ENCODE measurements at places on chromosomes 4 and X.

GRCh38 chrX:57977992-57978391 lies 67.7 kb upstream of the ZXDA start:
- DNase-seq = no peak

DNA sequence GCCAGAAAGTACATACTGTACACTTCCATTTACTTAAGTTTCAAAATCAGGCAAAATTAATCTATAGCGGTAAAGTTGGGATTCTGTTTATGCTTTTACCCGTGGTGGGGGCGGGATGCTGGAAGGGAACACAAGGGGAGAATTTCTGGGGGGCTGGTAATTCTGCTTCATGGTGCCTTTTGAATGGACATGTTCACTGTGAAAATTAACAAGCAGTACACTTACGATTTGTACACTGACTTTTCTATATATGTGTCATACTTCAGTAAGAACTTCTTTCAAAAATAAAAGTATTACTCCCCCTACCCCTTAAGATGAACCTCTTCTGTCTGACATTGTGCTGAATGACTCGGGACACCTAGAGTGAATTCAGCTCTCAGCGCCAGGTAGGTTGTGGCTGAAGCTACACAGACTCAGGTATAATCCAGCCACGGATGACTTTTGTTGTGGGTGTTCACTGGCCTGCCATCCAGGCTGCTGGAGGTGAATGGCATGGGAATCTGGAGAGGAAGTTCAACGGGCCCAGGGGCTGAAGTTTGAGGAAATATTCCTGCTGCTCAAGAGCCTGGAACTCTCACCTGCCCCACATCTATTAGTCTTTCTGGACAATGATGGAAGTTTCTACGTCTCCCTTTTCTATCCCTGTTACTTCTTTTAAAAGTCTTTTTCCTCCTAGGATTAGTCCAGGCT lies 7.3 kb upstream of the TCEANC start:
- DNase-seq = no peak

- no peak for DNase-seq
Measured at GRCh38 chrX:15373976-15374375, 10.2 kb downstream of the VEGFD start.

- no peak for DNase-seq
Measured at GRCh38 chrX:106510713-106511403, 100.9 kb upstream of the RADX start.

DNA sequence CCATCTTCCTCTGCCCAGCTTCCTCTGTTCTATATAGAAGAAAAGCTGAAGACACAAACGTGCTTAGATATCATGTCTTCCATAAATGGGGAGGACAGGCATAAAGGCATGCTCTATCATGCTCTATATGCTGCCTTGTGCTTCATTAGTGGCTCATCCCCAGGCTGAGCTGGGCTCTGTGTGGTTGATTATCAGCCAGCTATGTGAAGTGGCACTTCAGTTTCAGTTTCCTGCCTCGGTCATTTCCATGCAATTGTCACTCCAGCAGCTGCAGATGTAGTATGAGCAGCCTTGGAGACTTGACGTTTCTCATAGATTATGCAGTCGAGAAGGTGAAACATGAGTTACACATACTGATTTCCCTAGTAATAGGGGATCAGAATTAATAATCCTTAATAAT lies 106.2 kb downstream of the SYTL5 start:
- DNase-seq = no peak

DNA sequence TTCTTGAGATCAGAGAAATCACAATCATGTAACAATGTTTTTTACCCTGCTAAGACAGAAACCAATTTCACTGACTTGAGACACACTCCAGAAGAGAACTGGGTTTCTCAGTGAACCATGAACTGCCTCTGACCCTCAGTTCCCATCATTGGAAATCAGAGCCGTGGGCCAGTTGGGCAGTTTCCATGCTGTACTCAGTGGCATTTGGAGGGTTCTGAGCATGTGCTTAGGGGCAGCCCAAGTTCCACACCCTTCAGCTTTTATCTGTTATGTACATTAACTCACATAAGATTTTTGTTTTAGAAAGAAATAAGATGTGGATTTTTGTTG lies 77.9 kb downstream of the BTC start:
- DNase-seq = no peak

DNA sequence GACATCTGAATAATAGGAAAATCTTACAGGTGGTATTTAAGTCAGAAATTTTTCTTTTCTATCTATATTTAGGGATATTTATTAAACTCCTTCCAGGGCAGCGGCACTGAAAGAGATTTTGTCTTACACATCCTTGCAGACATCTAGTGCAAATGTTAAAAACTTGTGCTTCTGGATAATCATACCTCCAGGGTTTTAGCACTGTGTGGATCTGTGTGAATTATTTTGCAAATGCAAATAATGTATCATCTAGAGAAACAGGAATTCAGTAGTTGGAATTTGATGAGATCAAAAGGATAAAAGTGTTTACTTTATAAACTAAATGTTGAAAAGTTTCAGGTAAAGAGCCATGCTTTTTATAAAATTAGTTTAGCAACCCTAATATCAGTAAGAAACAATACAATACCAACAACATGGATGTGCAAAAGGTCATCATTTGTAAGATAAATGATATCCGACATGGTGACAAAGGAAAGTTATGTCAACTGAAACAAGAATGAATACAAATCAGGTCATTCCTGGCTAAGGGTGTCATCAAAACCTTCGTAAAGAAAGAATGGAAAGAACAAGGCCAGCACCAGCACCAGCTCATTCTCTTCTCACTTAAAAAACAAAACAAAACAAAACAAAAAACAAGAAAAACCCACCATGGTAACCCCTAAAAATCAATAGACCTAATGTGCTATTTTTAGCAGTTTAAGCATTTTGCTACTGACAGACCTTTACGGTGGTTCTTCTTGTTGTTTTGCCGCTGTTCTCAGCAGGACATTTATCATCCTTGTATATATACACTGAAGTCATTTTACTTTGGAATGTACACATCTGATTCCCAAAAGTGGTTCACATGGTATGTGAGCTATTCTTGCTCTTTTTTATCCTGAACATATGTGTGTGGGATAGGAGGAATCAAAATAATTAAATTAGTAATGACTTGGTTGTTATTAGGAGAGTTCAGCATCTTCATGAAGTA lies 219.7 kb upstream of the NDST3 start:
- DNase-seq = no peak

DNA sequence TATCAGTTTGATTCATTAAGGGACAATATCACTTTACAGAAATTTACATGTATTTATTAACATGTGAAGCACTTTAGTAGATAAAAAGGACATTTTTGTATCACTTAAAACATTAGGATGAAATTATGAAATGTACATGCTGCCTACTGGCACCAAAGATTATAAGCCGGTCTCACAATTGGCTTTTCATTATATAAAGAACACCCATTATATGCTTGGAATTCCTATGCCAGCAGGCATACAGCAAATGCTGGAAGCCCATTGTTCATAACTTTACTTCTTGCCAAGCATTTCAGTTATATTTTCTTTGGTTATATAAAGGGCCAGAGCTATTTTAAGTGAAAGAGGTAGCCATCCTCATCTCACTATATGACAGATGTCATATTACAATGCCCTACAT lies 145.9 kb downstream of the DMD start:
- DNase-seq = no peak

All from nephron progenitor cell (in vitro differentiated cells).